Sciatic nerve (tissue), 2 donors: ENCODE measurements at places on chromosomes 3 and 15. TPM values are rescaled to one million over a fixed set of nuclear protein-coding genes. Genes with fewer than 3 reads are reported as not detected.

GHRL gene
- 2.1 TPM for total RNA-seq

MAP6D1 gene
- 1.1 TPM for total RNA-seq

GRCh38 chr3:15345066-15345607 lies 12.8 kb upstream of the SH3BP5 start:
- DNase-seq, result no peak

DNA sequence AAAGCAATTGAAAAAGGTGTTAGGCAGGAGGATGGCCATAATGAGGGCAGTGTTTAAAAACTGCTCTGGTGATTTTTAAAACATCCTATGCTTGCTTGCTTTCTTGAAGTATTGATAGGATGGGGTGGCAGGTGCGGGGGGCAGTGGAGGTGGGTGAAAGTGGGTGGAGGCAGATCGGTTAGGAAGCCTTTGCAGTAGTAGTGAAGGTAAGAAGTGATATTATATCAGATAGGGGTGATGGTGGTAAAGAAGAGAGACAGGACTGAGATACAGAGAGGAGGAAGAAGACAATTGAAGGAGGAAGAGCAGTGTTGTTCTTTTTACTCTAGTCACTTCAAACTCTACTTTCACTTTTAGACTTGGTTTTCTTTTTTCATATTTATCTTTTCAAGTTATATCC lies 11.1 kb downstream of the ZNF80 start:
- DNase-seq, result no peak

- DNase-seq, result no peak
Observed at GRCh38 chr3:123499322-123499721, 50.4 kb upstream of the ADCY5 start.

GRCh38 chr3:133408961-133409360 lies 9.1 kb downstream of the BFSP2 start:
- DNase-seq, result no peak
